ENCODE measurements at places on chromosomes 3 and 15.

DNA sequence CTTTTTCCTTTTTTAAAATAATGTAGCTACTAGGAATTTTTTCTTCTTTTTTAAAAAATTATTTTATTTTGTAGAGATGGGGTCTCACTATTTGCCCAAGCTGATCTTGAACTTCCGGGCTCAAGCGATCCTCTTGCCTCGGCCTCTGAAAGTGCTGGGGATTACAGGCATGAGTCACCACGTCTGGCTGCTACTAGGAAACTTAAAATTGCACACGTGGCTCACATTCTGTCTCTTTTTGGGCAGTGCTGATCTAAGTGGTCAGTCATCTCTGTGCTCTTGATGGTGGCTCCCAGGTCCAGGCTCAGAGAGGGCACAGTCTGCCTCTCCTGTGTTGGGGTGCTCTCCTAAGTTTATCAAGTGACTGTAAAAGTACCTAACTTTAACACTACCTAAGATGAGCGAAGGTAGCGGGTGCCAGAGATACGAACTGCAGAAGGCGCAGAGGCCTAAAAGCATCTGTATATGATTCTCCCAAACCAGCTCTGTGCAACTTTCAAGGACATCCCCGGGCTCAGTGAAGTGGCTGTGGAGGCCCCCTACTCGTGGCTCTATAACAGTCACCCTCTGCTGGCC lies 52.9 kb upstream of the SEC13 start:
- H3K4me3 ChIP-seq, result no peak overlapping the region
- no peaks in the 10 kb centered on the region for H3K27me3 ChIP-seq
- no peak overlapping the region for H3K27ac ChIP-seq
- H3K36me3 ChIP-seq, result no peaks in the 10 kb centered on the region
- no peak for DNase-seq

DNA sequence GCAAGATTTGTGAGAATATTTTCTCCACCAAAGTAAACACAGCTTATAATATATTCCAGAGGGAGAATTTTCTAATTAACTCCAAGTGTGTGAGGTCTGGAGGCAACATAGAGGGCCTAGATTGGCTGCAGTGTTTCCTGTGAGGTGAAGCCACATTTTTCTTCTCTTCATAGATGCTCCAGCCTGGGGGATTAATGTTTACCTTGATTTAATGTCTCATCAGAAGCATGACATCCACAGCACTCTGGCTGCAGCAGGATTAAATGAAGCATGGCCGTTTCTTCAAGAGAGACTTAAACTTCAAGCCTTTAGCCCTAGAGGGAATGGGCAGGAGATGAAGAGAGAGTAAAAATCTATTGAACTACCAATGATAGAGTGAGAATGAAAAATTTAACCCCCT lies 137.9 kb upstream of the ZBTB20 start:
- H3K4me3 ChIP-seq, result no peak overlapping the region
- no peaks in the 10 kb centered on the region for H3K36me3 ChIP-seq
- H3K27ac ChIP-seq, result no peak overlapping the region
- no peaks in the 10 kb centered on the region for H3K4me1 ChIP-seq
- no peaks in the 10 kb centered on the region for H3K27me3 ChIP-seq

DNA sequence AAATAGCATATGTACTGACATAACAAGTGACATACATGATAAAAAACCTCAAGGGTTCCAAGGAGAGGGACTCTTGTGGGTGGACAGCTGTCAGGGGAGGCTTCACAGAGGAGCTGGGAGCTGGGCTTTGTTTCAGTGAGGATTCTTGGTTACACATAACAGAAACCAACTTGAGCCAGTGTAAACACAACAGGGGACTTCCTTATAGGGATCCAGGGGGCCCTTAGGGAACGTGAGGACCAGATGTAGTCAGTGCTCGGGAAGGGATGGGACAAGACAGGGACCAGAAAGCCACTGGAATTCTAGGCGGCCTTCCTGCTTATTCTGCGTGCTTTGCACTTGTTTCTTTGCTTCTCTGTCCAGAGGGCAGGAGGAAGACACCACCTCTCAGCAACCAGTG lies 34.9 kb downstream of the SNAPC5 start:
- no peaks in the 10 kb centered on the region for H3K36me3 ChIP-seq
- H3K27me3 ChIP-seq, result no peaks in the 10 kb centered on the region
- no peak overlapping the region for H3K4me3 ChIP-seq
- no peak overlapping the region for H3K27ac ChIP-seq
- no peaks in the 10 kb centered on the region for H3K4me1 ChIP-seq
- DNase-seq, result no peak

DNA sequence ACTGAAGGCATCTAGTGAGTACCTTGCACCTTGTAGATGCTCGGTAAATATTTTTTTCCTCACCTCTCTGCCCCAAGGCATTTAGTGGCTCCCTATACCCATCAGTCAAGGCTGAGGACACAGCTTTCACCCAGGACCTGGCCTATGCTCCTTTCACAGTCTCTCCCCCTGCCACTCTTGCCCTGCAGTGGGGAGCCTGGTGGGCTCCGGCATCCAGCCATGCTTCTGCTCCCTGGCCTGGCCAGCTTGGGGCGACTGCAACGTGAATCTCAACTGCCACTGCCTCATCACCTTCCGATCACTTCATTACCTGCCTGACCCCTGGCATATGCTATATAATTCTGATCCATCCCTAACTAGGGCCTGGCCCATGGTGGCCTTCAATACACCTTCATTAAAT lies 735 bp upstream of the CX3CR1 start:
- H3K4me1 ChIP-seq, result peaks cover 19% of the 10 kb centered on the region
- no peak for DNase-seq
- no peaks in the 10 kb centered on the region for H3K36me3 ChIP-seq
- no peaks in the 10 kb centered on the region for H3K27me3 ChIP-seq
- no peak overlapping the region for H3K4me3 ChIP-seq

DNA sequence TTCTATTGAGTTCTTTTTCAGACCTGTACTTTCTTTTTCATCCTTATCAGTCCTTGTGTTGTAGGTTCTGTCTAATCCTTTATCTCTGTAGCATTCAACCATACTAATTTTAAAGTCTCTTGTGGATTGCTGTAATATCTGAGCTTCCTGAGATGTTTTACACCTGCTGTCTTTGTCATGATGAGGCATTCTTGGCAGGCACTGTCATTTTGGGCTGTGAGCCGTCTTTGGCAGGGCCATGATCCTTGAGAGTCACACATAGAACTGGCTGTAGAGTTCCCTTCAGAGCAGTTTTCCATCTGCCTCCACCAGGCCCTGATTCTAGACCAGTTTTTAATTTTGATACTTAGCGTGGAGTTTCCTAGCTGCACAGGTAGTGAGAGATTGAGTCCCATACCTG lies 6.7 kb downstream of the EFCC1 start:
- DNase-seq, result no peak
- H3K4me1 ChIP-seq, result peaks cover 31% of the 10 kb centered on the region
- no peak overlapping the region for H3K4me3 ChIP-seq
- no peak overlapping the region for H3K27ac ChIP-seq

GRCh38 chr3:133038089-133038730 lies at the start of gene TMEM108:
Gene TMEM108, plus strand, starts transcription at chr3:133038391.
- no peak within 1 kb of the TSS for H3K27ac ChIP-seq
- H3K4me3 ChIP-seq, result peak within 1 kb of the TSS; percentile 60
- H3K27me3 ChIP-seq, result peaks cover 11% of the 10 kb centered on the region
- no peaks in the 10 kb centered on the region for H3K4me1 ChIP-seq
- no peaks in the 10 kb centered on the region for H3K36me3 ChIP-seq

DNA sequence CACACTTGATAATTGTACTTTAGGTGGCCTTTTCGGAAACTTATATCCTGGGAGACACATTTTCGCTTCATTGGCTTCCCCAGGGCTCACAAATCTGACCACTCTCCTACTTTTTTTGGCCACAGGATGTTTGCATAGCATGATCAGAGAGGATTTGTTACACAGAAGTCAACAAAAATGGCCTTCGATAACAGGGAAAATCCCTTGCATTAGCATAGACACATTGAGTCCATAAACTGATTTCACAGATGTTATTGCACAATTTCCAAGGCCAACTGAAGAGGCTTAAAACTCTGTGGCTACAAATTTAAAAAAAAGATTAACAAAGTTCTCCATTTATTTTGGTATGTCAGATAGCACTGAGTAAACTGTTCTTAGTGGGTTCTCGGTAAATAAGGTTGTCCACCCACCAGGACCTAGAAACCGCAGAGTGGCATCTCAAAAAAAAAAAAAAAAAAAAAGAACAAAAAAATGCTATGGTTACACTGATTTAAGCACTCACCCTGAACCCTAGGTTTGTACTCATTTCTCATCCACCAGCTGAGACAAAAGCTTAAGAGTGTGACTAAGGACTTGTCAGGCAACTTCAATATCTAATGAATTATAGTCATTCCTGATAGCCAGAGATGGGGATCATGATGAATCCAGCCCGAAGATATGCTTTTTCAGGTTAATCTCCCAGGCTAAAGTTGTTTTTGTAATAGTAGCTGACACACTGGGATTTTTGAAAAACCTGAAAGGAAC lies 188.9 kb upstream of the SYNPR start:
- no peak overlapping the region for H3K27ac ChIP-seq
- no peaks in the 10 kb centered on the region for H3K27me3 ChIP-seq
- no peak for DNase-seq
- no peak overlapping the region for H3K4me3 ChIP-seq

All from common myeloid progenitor, CD34-positive (primary cell).